M059J (cell line): ENCODE measurements at places on chromosomes 2 and 18. TPM values are rescaled to one million over a fixed set of nuclear protein-coding genes. Genes with fewer than 3 reads are reported as not detected.

The CD207 gene
- total RNA-seq: not detected in 2 replicates

The DCC gene
- 0.17 TPM in 1 of 2 replicates, not detected in the other for total RNA-seq

The GNAL gene
- total RNA-seq: 0.02 and 0.15 TPM in 2 replicates

The WDCP gene
- 12.1 and 12.8 TPM in 2 replicates for total RNA-seq
